ENCODE measurements at places on chromosomes 3 and 15.

GRCh38 chr3:23203708-23204330, 692 bp downstream of the UBE2E2 start:
- peak; percentile 7 for DNase-seq

GRCh38 chr3:174397848-174398247, 461.3 kb upstream of the NAALADL2 start:
- DNase-seq, result no peak

DNA sequence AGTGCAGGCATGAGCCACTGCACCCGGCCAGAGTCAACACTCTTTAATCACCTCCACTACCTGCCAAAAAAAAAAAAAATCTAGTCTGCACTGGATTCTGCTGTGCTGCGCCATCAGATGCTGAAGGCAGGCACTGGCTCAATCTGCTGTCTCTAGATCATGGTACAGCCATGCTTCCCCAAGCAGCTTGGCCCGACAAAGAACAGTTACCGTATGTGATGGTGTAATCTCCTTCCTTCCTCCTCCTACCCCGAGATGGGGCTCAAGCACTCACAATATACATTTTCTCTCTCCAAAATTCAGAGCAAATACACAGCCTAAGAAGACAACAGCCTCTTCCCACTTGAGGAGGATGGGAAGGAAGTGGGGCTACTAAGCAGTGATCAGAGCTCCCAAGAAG, 45.1 kb downstream of the DAPK2 start:
- DNase-seq, result no peak

- no peak for DNase-seq
Observed at GRCh38 chr3:141275973-141276372, 44.3 kb downstream of the PXYLP1 start.
